Smooth muscle cell of bladder (primary cell): ENCODE measurements at places on chromosomes 6 and 20. TPM values are rescaled to one million over a fixed set of nuclear protein-coding genes. Genes with fewer than 3 reads are reported as not detected.

The OR2H1 gene
- 0.14 TPM in 1 of 2 replicates, not detected in the other for total RNA-seq

The ARMH2 gene
- total RNA-seq = not detected in 2 replicates

The SPDEF gene
- under 0.01 TPM in 1 of 2 replicates, not detected in the other for total RNA-seq

The LAMA4 gene
- 385 and 421 TPM in 2 replicates for total RNA-seq

The PBOV1 gene
- not detected in 2 replicates for total RNA-seq

The MOG gene
- total RNA-seq = not detected in 2 replicates

The MYL9 gene
- total RNA-seq = 6.8 and 13.9 TPM in 2 replicates

The CST4 gene
- total RNA-seq = 0.43 TPM in 1 of 2 replicates, not detected in the other

The RCAN2 gene
- total RNA-seq = 3.7 and 4.2 TPM in 2 replicates

The VSX1 gene
- total RNA-seq = not detected in 2 replicates

The PRICKLE4 gene
- total RNA-seq = not detected in 2 replicates

The NKX2-4 gene
- total RNA-seq = not detected in 2 replicates

The ERVFRD-1 gene
- total RNA-seq = not detected in 2 replicates

The SNRPB2 gene
- total RNA-seq = 47.6 and 49.2 TPM in 2 replicates

The ZNF165 gene
- total RNA-seq = 0.46 and 0.57 TPM in 2 replicates

The GPX5 gene
- total RNA-seq = not detected in 2 replicates

The SAYSD1 gene
- 8.7 and 15.3 TPM in 2 replicates for total RNA-seq

The SLC18B1 gene
- 5.4 and 7.4 TPM in 2 replicates for total RNA-seq

The PAK5 gene
- not detected in 2 replicates for total RNA-seq

The KCNB1 gene
- under 0.01 TPM in 2 replicates for total RNA-seq

The XRN2 gene
- total RNA-seq = 82.9 and 85.6 TPM in 2 replicates

The PGC gene
- not detected in 2 replicates for total RNA-seq

The PLN gene
- 0.28 and 0.74 TPM in 2 replicates for total RNA-seq

The PPP1R14C gene
- total RNA-seq = 0.28 and 0.65 TPM in 2 replicates

The VIP gene
- not detected in 2 replicates for total RNA-seq

The CYP21A2 gene
- total RNA-seq = not detected in 2 replicates

The GJA1 gene
- total RNA-seq = 416 and 896 TPM in 2 replicates

The ANKEF1 gene
- 0.83 and 1.4 TPM in 2 replicates for total RNA-seq
